ENCODE measurements at places on chromosomes 16 and 17.

DNA sequence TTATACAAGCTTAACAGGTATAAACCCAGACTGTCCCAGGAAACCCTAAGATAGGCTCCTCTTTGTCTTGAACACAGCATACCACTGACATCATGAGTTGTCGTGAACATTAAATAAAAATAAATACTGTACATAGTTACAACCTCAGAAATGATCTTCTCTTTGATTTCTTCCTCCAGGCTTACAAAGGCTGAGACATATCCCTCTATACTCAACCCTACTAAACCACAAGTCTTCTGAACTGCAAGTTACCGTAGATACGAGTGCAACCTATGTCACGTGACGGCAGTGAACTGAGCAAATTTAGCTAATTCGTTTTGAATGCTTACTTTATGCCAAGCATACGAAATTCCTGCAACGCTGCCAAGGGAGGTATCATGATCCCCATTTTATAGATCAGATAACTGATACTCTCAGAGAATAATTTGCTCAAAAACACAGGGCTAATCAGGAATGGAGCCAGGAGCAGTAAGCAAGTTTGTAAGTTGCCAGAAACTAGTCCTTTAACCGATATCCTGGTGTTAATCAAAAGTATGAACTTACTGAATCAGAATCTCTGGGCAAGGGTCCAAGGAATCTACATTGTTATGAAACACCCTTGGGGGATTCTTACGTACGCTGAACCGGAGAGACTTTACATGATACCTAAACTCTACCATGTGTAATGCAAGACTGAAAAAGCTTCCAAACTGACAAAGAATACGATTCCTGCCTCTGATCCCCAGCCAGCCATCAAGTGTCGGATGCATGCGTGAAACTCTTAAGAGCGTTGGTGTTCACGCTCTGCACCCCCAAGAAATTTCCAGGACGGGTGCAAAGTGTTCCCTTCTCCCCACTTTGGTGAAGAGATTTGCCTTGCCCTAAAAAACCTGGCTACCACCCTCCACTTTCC is 106.2 kb downstream of the XYLT1 start:
- DNase-seq: no peak

DNA sequence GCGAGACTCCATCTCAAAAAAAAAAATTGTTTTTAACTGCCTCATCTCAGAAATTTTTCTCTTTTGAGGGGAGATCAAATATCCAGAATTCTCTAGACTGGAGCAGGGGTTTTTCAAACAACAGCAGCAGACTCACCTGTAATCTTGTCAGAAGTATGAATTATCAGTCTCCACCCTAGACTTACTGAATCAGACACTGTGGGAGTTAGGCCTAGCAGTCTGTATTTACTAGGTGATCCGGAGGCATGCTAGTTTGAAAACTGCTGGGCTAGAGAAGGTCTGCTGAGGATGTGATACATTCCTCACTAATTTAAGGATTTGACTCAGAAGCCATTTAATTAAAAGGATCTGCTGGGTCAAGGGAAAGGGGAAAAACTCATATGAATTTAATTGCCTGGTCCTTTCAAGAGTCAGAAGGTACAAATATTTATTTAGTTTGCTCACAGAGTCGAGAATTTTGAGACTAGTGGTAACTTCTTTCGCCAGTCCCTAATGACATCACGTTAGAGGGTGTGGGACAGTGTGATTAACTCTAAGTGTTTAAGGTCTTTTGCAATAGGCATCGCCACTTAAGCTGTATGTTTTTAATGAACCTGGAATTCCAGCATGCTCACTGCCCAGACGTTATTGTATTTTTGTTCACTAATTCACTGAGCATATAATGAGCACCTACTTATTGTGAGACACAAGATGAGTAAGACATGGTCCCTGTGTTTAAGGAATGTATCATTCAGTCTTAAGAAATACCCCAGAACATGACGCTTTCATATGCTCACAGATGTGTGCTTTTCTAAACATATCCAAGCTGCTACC is 14.2 kb downstream of the ATP6V0A1 start:
- DNase-seq: no peak

DNA sequence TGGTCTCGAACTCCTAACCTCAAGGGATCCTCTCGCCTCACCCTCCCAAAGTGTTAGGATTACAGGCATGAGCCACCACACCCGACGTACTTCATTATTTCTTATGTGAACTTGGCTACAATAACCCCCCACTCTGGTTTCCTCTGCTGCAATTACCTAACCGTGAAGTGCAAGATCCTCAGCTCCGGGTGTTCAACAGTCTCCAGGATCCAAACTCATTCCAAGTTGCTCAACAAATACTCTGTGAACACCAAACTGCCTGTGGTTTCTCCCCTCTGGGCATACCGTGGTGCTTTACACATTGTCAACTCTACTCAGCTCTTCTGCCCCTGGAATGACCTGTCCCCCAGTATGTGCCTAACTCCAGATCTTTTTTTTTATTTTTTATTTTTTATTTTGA is 6.8 kb upstream of the SULT1A1 start:
- DNase-seq: no peak

- no peak for DNase-seq
Measured at GRCh38 chr16:84911486-84912216, 91.9 kb downstream of the CRISPLD2 start.

DNA sequence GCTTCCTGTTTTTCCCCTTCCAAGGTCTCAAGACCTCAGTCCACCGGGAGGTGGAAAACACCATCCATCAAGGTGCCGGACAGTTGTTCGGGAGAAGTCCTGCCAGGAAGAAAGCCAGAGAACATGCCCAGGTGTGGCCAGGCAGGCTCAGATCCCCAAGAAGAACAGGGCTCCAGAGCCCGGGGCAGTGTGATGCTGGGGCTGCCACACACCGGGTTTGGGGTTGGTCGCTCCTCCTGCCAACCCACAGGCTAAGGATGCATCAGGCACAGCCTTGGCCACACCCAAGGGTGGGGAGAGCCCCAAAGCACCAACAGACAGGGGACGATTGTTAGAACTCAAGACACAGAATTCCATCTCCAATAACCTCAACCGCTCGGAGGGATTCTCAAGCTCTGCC is 19.7 kb downstream of the ZFHX3 start:
- no peak for DNase-seq

DNA sequence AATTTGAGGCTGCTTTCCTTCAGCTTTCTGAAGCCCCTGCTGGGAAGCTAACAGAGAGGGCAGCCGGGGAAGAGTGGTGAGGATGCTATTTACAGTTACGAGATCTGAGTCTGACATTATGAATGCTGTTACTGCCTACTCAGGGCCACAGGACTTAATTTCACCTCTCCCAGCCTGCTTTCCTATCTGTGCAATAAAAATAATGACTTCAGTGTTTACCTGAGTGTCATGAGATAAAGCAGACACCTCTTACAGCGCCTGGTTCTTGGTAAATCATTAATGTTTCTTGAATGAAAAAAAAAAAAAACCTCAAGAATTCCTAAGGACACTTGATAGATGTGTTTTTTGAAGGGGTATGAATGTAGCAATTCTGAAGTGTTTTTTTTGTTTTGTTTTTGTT is 24.2 kb upstream of the CPHXL start:
- no peak for DNase-seq

GRCh38 chr16:64590513-64590912 is 531.4 kb downstream of the CDH11 start:
- DNase-seq: no peak

GRCh38 chr17:55426851-55427586 is 5.4 kb upstream of the MMD start:
- DNase-seq: no peak

DNA sequence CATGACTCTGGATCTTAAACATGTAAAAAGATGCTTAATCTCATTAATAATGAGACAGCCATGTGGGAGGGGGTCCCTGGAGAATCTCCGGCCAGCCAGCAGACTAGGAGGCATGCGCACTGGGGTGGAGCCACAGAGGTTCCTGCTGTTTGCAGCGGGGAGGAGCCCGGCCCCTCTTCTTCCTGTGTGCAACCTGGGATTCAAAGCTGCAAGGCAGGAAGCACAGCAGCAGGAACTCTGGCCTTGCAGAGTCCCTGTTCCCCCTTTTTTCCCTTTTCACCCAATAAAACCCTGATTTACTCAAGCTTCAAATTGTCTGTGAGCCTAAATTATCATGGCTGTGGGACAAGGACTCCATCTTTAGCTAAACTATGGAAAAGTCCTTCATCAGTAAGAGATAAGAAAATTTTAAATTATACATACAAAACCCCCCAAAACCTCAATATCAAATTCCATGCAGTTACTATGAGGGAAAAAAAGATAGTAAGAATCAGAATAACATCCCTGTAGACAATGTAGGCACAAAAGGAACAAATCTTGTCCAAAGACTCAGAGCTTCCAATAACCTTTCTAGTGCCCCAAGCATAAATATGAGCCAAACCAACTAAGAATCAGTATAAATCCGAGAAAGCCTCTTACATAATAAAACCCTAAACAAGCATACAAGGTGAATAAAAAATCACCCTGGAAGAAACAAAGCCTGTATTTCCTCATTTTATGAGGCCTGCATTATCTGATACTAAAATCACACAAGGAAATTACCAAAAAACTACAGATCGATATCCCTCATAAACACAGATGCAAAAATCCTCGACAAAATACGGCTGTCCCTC is 12.1 kb downstream of the CFDP1 start:
- no peak for DNase-seq

GRCh38 chr17:67865438-67865837 is 40.1 kb downstream of the BPTF start:
- no peak for DNase-seq

DNA sequence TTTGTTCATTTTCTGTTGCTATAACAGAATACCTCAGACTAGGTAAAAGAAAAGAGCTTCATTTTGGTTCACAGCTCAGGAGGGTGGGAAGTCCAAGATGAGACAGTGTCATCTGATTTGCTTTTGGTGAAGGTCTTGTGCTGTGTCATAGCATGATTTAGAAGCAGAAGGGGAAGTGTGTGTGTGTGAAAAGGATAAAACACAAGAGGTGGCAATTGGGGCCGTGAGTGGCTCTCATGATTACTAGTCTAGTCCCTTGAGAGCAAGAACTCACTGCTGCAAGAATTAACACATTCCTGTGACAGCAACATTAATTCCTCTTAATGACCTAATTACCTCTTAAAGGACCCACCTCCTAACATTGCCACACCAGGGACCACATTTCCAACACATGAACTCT is 8.3 kb downstream of the SLC35G3 start:
- DNase-seq: no peak

- peak; percentile 54 for DNase-seq
Measured at GRCh38 chr17:74864866-74865395, 5.2 kb upstream of the GRIN2C start.

- DNase-seq: no peak
Measured at GRCh38 chr17:80308692-80309517, 48.3 kb downstream of the RNF213 start.

DNA sequence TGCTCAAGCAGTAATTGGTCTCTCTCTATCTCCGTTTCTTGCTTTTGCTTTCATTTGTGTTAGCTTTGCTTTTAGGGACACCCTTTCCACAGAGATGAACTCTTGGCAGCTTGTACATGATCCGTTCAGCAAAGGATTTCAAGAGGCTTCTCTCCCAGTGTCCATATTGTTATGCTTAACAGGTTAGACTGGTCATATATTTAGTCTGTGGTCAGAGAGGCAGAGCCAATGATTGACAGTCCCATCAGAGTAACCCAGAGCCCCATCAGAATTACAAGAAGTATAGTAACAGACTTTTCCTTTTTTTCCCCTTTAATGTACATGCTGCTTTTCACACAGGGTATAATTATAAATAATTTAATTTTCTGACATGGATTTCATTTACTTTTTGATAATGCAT is 34.4 kb downstream of the GDPD1 start:
- no peak for DNase-seq

DNA sequence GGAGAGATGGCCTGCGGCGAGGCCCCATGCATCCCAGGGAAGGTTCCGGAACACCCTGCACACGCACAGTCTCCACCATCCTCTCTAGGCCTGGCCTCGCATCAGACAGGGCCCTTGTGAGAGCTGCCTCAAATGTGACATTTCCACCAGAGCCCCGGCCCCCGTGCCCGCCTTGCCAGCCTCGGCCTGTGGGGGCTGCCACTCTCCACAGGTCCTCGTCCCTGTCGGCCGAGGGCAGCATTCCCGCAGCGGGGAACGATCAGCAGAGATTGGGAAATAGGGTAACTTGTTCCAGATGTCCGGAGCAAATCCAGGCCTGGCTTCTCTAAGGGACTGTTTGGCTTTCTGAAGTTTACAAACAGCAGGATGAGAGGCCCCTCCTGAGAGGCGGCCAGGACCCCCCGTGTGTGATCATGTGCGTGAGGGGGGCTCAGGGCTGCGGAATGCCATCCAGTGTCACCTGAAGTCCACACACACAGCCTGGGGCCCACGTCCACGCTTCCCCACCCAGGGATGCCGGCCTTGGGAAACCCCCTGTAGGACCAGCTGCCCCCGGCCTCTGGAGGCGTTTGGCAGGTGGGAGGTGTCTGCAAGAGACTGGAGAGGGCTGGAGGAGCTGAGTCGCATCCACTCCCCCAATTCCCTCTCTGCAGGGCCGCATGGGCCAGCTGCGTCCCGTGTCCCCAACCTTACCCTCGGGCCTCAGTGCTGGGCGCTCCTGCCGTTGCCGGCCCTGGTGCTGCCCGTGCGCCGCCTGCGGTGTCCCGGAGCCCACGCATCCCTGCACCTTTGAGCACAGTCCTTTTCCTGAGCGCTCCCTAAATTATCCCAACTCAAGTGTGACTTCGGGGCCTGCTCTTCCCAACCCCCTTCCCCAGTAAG is 70.4 kb downstream of the ZDHHC7 start:
- no peak for DNase-seq

GRCh38 chr17:34675605-34676004 is 96.2 kb downstream of the TMEM132E start:
- no peak for DNase-seq

DNA sequence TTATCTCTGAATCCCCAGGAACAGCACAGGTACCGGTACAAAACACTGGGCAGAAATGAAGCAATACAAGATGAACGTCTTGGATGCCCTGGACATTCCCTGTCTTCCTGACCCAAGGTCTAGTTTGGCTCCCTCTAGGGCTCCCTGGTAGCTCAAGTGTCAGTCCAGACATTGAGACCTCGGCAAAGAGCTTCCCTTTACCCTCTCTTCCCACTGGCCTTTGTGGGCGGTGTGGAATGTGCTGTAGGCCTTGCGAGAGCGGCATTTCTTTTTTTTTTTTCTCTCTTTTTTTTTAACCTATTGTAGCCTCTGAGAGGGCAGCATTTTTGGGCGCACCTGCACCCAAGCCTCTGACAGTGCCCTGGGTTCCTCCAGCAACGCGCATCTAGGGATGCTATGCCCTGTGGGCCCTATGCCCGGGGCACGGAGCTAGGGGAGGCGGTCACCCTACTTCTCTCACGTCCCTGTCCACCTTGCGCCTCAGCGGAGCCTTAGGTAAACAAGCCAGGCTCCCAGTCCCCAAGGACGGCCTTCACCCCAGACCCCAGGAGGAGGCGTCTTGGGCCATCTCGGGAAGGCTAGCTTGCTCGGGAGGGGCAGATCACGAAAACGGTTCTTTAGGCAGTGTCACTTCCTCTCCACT is 1.2 kb upstream of the NFATC3 start:
- DNase-seq: no peak

- DNase-seq: no peak
Measured at GRCh38 chr17:68089881-68090280, 54.3 kb downstream of the KPNA2 start.

DNA sequence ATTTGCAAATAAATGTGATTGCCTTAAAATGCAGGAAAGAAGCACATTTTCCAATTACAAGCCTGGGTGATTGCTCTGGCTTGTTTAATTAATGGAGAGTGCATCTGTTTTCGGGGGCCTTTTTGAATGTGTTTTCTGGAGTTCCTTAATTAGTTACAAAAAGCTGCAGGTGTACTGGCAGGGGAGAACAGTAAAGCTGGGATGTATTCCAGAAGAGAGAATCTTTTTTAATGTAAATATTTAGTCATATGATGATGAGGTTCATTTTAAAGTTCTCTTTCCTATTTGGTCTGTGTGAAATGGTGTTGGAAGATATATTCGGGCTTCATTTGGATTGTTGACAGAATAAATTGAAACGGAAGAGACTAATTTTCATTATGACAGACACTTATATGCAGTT is 70.9 kb upstream of the N4BP1 start:
- no peak for DNase-seq

Data from GM06990 (cell line).